Cortex of kidney (tissue), 1 donor: ENCODE measurements at places on chromosomes 2 and 18.

DNA sequence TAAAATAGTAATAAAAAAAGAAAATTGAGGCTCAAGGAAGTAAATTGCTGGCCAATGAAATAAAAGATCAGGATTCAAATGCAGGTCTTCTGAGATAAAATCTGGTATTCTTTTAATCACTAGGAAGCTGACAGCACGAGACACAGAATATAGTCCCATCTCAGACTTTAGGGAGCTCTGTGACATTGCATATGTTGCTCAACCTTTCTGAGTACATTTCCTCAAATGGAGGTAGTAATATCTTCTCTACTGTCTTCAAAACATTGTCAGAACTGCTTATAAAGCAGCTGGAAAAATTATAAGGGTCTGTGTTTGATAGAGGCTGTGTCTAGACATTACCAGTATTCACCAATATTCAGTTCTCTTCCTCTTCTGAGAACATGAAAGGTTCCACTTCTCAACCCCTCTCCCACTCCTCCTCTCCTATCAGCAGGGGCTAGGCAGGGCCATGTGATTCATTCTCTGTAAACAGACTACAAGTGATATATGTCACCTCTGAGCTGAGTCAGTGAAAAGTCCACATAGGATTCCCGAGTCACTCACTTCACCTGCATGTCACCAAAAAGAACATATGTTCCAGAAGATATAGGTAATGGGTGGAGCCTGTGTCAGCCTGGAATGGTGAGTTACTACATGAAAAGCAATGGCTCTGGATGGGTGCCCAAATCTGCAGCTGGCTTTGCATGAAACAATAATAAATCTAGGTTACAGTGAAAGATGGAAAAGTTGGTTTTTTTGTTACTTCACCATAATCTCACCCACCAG, 7.1 kb downstream of the KCNE4 start:
- DNase-seq, result no peak

DNA sequence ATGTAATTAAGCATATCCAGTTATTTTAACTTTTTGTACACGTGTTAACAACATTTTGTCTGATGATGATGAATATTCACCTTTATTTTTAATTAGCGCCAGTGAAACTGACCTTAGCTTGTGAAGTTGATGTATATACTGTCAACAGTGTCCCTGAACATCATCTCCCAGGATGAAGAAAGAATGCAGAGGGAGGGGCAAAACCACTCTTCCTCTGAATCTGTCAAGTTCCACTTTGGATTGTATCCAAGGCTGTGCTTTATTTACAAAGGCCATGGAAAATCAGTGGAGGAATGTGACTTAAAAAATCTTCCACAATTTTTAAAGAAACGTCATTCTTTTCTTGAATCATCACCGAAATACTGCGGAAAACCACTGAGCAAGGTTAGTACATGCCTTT, 4.5 kb upstream of the RMDN2 start:
- DNase-seq, result no peak

DNA sequence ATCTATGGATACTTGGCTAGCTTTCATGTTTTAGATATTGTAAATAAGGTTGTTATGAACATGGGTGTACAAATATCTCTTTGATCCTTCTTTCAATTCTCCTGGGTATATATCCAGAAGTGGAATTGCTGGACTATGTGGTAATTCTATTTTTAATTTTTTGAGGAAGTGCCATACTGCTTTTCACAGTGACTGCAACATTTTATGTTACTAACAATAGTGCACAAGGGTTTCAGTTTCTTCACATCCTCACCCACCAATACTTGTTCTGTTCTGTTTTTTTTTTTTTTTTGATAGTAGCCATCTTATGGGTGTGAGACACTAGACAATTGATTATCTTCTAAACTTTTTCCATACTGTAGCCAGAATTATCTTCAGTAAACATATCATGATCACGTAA, 17.3 kb upstream of the NEUROD1 start:
- DNase-seq, result no peak

DNA sequence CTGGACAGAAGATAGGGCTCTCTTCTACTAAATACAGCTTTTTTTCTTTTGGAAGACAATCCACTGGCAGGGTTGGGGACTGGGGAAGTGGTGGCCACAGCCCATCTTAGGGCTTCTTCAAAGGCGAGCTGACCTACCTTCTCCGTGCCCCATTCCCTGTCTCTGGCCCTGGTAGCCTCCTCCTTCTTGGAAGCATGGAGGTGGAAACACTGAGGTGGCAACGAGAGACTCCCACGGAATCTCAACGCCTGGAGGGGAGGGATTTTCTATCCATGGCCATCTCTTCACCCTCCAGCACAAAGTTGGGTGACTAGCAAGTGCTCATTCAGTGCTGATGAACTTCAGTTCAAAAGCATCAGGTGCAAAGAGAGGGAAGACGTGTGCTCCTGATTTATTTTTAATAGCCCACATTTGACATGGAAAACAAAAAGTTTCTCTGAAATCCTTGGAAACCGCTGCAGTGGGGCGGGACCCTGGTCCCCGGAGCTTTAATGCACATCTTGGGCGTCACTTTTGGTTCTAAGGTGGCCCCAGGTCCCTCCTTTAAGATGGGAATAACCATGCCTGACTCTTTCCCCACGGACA, 633 bp upstream of the ARMC9 start:
- no peak for DNase-seq

- no peak for DNase-seq
Observed at GRCh38 chr2:62653582-62654422, 51.7 kb upstream of the EHBP1 start.

- no peak for DNase-seq
Observed at GRCh38 chr2:167424803-167425755, 536.8 kb downstream of the XIRP2 start.

DNA sequence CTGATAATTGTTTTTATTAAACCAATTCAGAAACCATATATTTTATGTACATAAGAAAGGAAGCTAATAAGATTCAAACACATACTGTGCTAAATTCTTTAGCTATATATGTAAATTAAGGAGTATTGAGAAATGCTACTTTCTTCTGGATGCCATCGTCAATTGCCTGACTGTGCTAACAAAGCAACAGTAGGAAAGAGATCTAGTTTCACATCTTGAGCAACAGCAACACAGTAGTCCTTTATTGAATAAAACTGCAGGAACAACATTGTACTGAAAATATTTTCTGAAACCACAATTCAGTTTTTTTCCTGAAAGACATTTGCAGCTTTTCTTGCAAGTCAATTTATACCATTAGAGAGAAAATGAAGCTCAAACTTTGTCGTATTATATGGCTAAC, 1404.9 kb upstream of the SLC39A10 start:
- no peak for DNase-seq

DNA sequence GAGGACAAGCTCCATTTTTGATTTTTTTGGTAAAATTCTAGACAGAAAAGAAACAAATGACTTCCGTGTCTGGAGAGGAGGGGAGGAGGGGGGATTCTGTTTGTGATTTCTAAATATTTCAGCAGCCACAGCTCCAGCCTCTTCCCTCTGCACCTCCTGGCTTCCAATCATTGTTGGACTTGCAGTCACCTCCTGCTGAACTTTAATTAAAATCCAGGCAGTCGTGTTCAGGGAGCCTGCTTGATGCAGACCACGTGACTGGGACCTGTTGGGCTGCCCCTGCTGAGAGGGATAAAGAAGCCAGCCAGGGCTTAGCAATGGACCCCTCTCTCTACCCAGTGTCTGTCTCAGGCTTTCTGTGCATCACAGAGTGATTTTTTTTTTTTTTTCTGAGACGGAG, 115.1 kb downstream of the SH3BP4 start:
- no peak for DNase-seq

- DNase-seq, result no peak
Observed at GRCh38 chr2:181984060-181984459, 1.6 kb upstream of the PPP1R1C start.

DNA sequence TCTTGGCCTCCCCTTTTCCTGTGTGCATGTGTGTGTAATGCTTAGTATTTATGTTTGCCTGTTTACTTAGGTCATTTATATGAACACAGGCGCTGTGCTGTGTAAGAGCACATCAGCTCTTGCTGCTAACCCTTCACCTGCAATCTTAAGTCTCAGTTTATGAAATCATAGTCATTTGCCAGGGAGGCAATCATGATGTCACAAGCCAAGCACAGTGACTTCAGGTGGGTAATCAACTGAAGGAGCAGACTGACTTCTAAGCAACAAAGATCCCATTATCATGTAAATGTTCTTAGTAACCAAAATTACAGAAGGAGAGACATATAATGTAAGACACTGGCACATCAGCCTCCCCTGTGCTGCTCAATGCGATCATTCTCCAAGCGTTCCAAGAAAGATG, 386.3 kb upstream of the MEIS1 start:
- no peak for DNase-seq

- DNase-seq, result no peak
Observed at GRCh38 chr2:181573140-181573736, 83.7 kb downstream of the CERKL start.

GRCh38 chr2:112600634-112601033, 16.2 kb downstream of the CHCHD5 start:
- DNase-seq, result no peak

GRCh38 chr2:52622266-52622665, 1145.3 kb upstream of the CHAC2 start:
- DNase-seq, result no peak

GRCh38 chr2:27796791-27797765, 25.6 kb downstream of the MRPL33 start:
- DNase-seq, result no peak

GRCh38 chr18:45837283-45838070, 12.0 kb downstream of the SIGLEC15 start:
- DNase-seq, result no peak

DNA sequence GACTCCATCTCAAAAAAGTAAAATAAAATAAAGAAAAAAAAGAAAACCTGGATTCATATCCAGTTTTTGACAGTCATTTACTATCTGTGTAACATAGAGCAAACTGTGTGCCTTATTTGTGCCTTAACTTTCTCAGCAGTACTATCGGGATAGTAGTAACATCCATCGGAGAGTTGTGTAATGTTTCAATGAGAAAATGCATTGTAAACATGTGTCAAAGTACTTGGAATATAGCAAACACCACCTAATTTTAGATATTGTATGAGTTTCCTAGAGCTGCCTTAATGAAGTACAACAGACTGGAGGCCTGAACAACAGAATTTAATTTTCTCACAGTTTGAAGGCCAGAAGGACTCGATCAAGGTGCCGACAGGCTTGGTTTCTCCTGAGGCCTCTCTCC, 81.3 kb upstream of the CDC42EP3 start:
- no peak for DNase-seq

DNA sequence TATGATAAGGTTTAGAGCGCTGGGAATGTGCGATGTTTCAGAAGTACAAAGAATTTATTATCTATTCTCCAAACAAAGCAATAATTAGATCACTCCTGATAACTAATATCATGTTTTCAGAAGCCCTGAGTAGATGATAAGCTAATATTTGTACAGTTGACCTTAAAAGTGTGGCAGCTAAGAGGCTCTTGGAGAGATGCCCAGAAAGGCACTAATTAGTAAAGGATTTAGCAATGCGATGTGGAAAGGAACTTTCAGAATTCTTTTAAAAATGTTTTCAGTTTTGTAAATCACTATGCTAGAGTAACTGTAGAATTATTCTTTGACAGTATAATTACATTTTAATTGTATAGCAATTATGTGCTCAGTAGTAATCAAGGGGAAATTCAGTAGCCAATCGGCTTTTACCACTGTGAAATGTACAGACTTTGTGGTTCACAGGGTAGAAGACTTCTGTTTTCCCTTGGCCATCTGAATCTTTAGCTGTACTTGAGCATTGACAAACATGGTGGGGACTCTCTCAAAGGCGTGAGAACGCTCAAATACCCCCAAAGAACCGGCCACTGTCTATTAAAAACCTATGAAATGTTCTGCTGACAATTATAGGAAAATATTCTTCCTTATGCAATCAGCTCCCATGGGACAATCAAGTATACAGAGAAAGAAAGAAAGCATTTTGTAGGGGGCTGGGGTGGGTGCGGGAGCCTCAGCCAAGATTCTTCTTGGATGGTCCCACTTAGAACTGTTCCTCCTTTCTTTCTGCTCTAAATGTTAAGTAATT, 262.8 kb upstream of the AGAP1 start:
- DNase-seq, result no peak

DNA sequence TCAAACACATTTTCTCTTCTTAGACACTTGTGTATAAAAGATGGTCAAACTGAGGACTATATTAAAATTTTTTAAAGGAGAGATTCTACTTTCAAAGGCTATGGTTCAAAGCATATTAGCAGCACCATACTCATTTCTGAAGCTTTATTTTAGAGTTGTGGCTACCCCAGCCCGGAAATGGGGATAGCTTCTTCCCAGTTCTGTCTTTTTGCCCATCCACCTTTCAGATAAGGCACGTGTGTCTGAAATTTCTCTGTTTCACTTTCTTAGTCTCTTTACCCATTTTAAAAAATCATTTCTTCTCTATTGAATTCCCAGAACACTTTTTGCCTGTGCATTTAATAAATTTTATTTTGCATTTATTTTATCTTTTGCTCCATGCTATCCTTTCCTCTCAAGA, 431.5 kb downstream of the RNF144A start:
- no peak for DNase-seq

GRCh38 chr2:88545118-88545517, 82.1 kb downstream of the EIF2AK3 start:
- no peak for DNase-seq

- DNase-seq, result no peak
Observed at GRCh38 chr2:6780765-6781274, 84.9 kb downstream of the CMPK2 start.

DNA sequence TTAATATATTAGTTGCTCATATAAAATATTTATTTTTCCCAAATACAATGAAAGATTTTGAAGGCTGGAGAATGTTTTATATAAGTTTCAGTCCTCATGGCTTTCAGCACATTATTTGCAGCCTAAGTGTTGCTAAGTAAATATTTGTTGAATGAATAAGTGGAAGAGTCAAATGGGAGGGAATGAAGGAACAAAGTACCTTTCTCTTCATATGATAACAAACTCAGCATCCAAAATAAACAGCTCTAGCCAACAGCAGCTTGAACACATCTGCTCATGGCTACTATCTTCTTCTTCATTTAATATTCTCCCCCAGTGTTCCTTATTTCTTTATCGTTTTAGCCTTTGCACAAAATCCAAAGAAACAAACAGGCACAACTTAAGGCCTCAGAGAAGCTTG, 385.2 kb upstream of the PIK3C3 start:
- DNase-seq, result no peak

GRCh38 chr2:237588044-237588696, 2.4 kb downstream of the RAB17 start:
- DNase-seq, result no peak

- no peak for DNase-seq
Observed at GRCh38 chr2:200496696-200497095, 13.2 kb downstream of the KCTD18 start.

GRCh38 chr2:128504246-128505149, 185.8 kb upstream of the HS6ST1 start:
- no peak for DNase-seq

GRCh38 chr2:23541503-23542229, 156.7 kb downstream of the KLHL29 start:
- DNase-seq, result no peak
